ENCODE measurements at places on chromosomes 1 and 21.

GRCh38 chr1:53731043-53731600 lies 7.8 kb downstream of the GLIS1 start:
- DNase-seq = no peak

DNA sequence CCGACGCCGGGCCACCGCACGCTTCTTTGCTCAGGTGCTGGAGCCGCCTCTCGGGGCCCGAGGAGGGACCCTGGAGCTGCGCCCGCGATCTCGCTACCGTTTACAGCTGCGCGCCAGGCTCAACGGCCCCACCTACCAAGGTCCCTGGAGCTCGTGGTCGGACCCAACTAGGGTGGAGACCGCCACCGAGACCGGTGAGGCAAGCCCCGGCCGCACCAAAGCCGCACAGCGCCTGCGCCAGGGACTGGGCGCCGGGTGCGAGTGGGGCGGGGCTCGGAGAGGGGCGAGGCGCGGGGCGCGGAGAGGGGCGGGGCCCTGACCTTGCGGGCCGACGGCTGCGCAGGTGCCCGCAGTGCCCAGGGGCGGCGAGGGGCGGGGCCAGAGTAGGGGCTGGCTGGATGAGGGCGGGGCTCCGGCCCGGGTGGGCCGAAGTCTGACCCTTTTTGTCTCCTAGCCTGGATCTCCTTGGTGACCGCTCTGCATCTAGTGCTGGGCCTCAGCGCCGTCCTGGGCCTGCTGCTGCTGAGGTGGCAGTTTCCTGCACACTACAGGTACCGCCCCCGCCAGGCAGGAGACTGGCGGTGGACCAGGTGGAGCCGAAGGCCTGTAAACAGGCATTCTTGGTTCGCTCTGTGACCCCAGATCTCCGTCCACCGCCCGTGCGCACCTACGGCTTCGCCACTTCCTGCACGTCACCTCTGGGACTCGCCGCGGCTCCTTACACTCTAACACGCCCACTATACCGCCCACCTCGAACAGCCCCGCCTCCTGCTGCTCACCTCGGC lies 9.8 kb upstream of the CDC20 start:
- DNase-seq = peak; percentile 93

GRCh38 chr1:179034720-179035119 lies 9.0 kb downstream of the FAM20B start:
- DNase-seq = no peak

DNA sequence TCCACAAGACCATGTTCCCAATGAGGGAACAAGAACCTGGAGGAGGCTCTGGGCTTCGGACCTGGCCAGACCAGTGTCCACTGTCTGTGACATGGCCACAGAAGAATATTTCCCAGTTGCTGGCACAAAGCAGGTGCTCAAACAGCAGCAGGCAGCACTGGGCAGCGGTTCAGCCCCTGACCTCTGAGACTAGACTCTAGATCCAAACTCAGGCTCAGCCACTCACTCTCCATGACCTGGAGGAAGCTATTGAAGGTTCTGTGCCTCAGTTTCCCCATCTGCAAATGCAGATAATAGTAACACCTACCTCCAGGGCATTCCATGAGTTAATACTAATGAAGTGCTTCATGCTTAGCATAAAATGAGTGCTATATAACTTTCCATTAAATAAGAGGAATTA lies 8.0 kb downstream of the TMPRSS2 start:
- DNase-seq = no peak

GRCh38 chr1:157431751-157432150 lies 120.6 kb downstream of the FCRL5 start:
- no peak for DNase-seq

- DNase-seq = no peak
These were observed 88.1 kb upstream of the ATP1A1 start for GRCh38 chr1:116284819-116285390.

GRCh38 chr1:209569455-209570207 lies 13.9 kb upstream of the CAMK1G start:
- peak; percentile 82 for DNase-seq

GRCh38 chr1:116990612-116991151 lies 10.9 kb upstream of the CD101 start:
- peak; percentile 34 for DNase-seq

DNA sequence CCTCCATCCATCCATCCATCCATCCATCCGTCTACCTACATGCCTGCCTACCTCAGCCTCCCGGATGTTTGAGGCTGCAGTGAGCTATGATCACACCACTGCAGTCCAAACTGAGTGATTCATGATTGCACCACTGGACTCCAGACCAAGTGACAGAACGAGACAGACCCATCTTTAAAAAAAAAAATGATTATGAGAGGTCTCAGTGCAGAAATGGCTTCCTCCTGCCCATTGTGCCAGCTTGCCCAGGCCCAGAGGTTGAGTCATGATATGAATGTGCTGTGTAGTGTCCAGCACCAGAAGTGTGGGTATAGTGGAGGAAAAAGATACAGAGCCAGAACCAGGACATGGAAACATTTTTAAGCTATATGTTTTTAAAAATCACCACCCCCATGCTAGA lies 149.9 kb downstream of the KIF26B start:
- no peak for DNase-seq

DNA sequence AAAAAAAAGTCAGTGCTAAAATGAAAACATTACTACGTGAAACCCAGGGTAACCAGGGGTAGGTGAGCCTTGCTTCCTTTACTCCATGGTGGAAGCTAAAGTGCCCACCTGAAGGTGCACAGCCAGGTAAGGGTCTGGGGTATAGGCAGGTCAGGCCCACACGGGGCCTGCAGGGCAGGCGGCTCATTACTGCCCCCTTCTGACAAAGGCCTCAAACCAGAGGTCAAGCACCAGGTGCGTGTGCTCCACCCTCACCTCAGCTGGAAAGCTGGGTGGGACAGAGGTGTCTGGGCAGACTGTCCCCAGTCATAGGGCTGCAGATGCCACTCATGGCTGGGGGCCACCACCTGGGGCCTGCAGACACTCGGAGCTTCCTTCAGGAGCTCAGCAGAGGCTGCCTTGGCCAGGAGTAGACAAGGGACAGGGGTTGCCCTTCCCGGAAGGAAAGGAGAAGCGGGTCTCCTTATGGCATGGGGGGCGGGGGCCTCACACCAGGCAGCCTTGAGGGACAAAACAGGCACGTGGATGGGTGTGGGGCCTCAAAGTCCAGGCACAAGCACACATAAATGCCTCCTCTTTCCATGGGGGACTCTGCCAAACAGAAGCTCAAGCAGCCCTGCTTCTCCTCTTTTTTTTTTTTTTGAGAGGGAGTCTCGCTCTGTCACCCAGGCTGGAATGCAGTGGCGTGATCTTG lies 36.2 kb downstream of the ACOT7 start:
- no peak for DNase-seq

DNA sequence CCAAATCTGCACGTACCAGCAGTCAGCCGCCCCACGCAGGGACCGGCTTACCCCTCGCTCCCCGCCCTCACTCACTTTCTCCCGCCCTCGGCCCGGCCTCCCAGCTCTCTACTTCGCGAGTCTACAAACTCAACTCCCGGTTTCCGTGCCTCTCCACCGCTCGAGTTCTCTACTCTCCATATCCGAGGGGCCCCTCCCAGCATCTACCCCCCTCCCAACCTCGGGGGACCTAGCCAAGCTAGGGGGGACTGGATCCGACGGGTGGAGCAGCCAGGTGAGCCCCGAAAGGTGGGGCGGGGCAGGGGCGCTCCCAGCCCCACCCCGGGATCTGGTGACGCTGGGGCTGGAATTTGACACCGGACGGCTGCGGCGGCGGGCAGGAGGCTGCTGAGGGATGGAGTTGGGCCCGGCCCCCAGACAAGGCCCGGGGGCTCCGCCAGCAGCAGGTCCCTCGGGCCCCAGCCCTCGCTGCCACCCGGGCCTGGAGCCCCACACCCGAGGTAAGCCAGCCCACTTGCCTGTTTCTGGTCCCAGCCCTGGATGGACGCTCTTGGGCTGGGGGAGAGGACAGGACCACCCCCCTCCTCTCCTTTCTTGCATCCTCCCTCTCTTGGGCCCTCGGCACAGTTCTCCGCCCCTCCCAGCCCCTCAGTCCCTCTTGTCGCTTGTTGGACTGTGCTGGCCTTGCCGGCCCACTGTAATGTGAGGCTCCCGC lies at the start of gene ARTN:
Gene ARTN, plus strand, starts transcription at position 416 of the 715 bp plus-strand sequence. CDS start 1,856 bp downstream, outside the sequence.
- no peak for DNase-seq

DNA sequence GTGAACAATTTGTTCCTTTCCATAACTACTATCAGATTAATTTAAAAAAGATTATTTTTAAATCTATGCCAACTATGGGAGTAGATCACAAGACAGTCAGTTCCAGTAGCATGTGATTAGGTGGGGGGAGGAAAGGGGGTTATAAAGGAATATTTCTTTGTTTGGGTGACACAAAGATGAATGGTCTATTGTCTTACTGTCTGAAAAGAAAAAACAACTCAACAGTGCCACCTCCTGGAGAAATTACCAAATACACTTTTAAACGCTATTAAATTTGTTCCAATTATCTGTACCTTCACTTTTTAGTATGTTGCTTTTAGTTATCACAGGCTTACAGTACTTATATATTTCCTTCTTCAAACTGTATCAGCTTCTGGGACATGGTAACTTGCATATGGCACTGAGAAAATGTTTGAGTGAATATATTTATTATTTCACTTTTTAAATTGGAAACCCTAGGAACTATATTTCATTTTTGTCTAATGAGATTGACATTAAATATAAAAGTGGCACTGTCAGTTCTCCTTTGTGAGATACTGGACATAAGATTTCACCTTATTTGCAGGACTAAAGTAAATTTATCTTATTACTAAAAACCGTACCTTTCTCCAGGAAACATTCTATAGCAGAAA lies 1.7 kb upstream of the SORT1 start:
- DNase-seq = peak; percentile 54
